ENCODE measurements at places on chromosomes 2 and 18.

- no peak for DNase-seq
Observed at GRCh38 chr18:63374540-63374939, 7.5 kb upstream of the KDSR start.

- DNase-seq, result no peak
Observed at GRCh38 chr2:65061146-65061909, 5.1 kb downstream of the CEP68 start.

DNA sequence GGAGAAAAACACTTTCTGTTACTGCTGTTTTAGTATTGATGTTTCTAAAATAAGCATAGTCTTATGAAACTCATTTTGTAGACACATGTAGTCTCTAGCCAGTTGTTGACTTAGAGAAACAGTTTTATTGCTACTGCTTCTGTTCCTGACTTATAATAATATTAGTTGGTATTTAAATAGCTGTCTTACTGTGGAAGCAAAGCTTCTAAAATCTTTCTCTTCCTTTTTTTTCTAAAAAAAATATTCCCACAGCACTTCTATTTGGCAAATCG is 121.8 kb downstream of the MTX2 start:
- no peak for DNase-seq

DNA sequence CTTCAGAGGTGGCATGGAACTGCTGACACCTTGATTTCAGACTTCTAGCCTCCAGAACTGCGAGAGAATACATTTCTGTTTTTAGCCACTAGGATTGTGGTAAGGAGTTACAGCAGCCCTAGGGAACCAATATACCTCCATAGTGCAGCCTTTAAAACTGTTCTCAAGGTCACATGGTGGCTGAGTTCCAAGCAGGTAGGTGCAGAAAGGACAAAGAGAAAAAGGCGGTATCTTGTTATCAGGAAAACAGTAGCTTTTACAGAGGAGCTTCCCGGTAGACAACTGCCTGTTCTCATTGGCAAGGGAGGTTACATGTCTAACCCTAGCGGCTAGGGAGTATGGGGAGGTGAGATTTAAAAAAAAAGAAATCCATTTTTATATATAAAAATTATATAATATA is 96.2 kb upstream of the BCL2L11 start:
- no peak for DNase-seq

DNA sequence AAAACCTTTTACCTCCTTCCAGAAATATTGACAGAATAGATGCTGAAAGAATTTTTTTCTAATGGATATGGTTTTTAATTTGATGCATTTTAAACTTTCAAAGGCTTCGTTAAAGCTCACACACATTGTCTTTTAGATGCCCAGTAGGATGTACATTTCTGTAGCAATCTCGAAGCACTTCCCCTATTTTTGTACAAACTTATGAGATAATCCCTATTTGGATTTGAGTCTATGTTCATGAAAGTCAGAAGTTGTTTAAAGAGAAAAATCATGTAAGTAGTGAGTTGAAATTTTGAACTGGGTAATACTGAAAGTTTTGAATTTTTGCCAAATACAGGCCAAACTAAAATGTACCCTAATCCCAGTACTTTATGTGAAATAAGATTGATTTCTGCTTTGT is 38.1 kb upstream of the MMADHC start:
- DNase-seq, result no peak

DNA sequence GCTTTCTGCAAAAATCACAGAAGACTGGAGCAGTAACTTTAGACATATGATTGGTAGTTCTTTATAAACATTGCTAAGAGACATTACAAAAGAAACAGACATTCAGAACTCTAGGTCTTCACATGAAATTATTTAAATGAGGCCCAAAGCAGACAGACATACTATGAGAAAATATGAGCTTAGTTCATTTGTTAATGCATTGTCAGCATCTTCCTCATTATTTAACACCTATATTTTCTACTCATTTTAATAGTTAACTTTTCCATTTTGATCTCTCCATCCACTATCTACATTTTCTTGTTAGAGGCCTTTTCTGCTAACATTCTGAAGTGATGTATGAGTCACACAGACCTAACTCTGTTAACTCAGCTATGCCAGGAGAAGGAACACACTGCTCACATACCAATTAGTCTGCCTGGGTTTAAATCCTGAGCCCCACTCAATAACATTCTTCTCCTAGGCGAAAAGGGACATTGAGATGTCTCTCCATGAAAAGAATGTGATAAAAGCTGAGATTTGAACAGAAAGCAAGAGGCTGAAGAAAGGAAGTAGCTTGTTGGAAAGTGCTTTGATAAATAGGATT is 400.3 kb upstream of the PKDCC start:
- DNase-seq, result no peak

DNA sequence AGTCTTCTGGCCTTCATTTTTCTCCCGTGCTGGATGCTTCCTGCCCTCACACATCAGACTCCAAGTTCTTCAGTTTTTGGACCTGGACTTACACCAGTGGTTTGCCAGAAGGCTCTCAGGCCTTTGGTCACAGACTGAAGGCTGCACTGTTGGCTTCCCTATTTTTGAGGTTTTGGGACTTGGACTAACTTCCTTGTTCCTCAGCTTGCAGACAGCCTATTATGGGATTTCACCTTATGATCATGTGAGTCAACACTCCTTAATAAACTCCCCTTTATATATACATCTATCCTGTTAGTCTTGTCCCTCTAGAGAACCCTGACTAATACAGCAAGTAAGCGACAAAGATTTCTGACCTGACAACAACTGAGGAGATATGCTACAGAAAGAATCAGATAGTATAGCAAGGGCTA is 7.2 kb downstream of the CDC42EP3 start:
- no peak for DNase-seq

DNA sequence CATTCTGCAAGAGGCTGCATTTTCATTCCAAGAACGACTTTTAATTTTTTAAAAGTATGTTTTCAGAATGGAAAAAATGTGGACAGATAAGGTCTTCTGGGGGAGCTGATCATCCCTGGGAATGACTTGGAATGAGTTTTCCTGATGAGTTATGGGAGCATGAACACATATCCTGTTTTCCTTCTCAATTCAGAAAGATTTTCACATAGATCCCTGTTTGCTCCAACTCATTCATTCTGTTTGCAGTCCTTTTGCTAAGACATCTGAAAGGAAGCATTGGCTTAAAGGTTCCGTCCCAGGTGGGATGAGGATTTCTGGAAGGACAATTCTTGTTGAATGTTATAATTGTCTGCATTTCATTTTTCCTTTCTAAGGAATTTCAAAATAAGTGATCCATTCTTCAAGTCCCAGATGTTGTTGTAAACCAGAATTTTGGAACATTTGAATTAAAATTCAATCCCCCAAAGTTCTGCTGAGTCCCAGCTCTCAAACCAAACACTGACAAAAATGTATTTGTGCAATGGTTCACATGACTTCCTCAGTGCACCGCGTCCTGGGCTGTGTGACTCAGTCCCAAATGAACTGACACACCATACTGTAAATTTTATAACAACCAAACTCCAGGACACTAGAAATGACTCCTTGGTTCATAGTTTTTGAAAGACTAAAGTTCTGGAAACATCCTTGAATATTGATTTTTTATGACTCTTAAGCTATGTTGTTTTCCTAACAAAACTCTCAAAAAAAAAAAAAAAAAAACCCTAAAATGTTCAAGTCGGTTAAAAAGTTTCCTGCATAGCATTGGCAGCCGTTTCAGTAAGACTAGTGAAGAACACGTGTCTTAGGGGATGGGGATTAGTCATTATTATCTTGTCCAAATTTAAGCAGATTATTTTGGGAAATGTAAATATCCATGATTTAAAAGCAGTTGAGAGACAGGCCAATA is 281.8 kb upstream of the TCF4 start:
- no peak for DNase-seq

DNA sequence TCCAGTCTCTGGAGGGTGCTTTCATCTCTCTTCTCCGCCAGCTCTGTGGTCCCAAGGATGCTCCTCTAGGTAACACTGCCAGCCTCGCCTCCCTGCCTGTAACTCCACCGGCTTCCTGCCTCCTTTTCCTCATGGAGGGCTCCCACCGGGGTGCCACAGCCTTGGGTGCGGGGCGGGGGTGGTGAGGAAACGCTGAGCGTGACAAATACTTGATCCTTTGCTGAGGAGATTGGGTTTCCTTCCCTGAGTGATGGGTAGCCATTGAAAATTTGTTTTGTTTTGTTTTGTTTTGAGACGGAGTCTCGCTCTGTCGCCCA is 25.1 kb downstream of the TIMM21 start:
- no peak for DNase-seq

DNA sequence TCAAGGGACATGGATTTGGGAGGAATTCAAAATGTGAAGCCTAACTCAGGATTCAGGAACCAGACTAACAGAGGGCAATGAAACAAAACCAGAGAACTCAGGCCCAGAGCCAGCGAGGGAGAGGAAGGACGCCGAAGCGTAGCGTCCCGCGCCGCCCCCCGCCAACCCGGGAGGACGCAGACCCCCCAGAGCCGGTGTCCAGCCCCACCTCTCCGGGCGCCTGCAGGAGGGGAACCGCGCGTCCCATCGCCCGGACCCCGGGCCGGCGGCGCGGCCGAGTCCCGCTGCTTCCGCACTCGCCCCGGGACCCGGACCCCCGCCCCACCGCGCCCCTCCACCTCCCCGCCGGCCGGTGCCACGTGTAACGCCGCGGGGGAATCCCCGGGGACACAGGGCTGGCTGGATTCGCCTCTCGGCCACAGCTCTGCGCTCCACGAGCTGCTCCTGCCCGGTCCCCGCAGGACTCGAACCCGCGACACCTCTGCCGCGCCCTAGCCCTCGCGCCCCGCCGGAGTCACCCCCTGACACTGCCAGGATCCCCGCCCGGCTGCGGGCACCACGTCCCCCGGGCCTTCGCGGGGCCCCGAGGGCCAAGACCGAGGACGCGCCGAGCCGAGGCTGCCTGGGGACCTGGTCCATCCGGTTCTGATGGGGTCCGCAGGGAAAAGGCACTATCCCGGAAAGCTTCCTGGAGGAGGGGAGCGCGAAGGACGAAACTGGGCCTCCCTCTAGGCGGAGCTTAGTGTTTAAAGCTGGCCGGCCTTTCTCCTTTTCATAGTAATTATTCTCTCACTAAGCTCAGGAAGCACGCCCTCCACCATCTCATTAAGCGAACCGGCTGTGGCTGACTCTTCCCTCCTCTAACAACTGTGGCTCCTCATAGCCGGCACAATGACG is 40.4 kb upstream of the FAM124B start:
- DNase-seq, result no peak

GRCh38 chr2:139876321-139876720 is 1096.1 kb upstream of the NXPH2 start:
- no peak for DNase-seq

- DNase-seq, result no peak
Observed at GRCh38 chr2:32937602-32938448, 8.9 kb upstream of the LTBP1 start.

DNA sequence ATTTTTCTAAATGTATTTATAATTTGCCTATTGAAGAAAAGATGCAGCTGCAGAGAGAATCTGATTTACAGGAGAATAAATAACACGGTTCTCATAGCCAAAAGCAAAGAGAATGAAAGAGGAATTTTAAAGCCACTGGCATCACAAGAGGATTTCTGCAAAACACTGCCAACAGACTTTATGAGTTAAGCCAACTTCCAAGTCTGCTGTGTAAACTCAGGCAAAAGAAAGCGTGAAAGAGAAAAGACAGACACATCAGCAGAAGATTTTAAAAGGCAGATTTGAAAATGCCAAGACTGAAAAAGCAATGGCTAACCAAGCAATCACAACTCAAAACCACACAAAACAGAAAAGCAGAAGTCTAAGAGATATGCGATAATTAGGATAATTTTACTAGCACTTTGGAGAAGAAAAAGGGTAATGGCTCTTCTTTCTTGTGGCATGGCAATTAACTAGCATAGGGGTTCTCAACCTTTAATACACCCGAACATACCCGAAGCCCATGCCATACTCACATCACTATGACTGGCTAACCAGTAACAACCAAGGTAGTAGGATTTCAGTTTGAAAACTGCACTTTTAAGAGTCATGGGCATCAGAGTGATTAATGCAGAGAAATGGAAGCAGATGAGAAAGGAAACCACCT is 4.9 kb downstream of the DARS1 start:
- DNase-seq, result no peak

- DNase-seq, result no peak
Observed at GRCh38 chr18:80229766-80230745, 17.3 kb downstream of the PARD6G start.

- no peak for DNase-seq
Observed at GRCh38 chr18:14935210-14935609, 187.2 kb downstream of the ANKRD30B start.

DNA sequence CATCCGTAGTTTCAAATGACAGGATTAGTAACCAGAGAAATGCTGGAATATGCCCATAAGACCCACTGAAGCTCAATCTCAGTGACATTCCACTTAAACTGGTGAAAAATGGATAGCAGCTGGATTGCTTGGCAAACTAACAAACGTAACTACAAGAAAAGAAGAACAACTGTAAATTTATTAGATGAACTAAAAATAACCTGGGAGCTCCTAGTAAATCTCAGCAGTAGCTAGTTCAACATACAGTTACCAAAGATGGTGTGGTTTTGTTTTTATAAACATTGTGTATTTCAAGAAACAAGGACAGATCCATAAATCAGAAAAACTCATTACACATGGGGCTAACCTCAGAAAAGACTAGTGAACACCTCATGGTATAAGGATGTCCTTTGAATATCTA is 531.9 kb downstream of the XIRP2 start:
- DNase-seq, result no peak

DNA sequence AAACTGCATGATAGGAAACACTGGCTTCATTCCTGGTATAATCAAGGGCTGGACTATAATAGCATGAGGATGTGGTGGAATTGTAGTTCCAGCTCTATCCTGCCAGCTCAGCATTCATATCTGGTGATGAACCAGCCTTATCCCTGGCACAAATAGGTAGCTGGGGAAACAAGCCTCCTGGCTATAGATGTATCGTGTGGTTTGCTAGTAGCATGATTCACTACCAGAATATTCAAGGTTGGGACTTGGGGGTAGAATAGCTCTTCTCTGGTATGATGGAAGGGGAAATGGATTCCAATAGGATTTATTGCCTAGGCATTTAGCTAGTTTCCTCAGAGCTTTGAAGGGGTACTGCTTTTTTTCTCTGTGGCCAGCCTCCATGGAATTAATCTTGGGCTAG is 532.8 kb downstream of the FBXO15 start:
- no peak for DNase-seq

- no peak for DNase-seq
Observed at GRCh38 chr2:30613001-30613400, 166.0 kb downstream of the LCLAT1 start.

GRCh38 chr2:29420999-29421782 is 306.0 kb downstream of the CLIP4 start:
- no peak for DNase-seq

Measured in T-helper 2 cell treated with Interferon-gamma antibody and Interleukin-4, amounts not matched to agents 5 μg/mL and 100 μg/mL, for 36 hours (primary cell).